Subcutaneous preadipocyte (primary cell): ENCODE measurements at places on chromosomes 6 and 20. TPM values are rescaled to one million over a fixed set of nuclear protein-coding genes. Genes with fewer than 3 reads are reported as not detected.

UBE2C gene
- total RNA-seq = 31.2 and 36.4 TPM in 2 replicates

FAM162B gene
- total RNA-seq = 0.73 and 3.7 TPM in 2 replicates

TNFAIP3 gene
- 4.8 and 10.8 TPM in 2 replicates for total RNA-seq

SLC32A1 gene
- total RNA-seq = not detected in 2 replicates

FBXO30 gene
- 8.1 and 10.2 TPM in 2 replicates for total RNA-seq

TRAPPC3L gene
- not detected in 2 replicates for total RNA-seq

OTOR gene
- total RNA-seq = not detected in 2 replicates

TCP11 gene
- 0.37 and 0.59 TPM in 2 replicates for total RNA-seq

ZNF341 gene
- total RNA-seq = 1.8 TPM in 2 replicates

LST1 gene
- total RNA-seq = not detected in 2 replicates
